ENCODE measurements at places on chromosomes 2 and 18. TPM values are rescaled to one million over a fixed set of nuclear protein-coding genes. Genes with fewer than 3 reads are reported as not detected.

Gene CDK15
- total RNA-seq: not detected

Gene LCT
- 1.5 TPM for total RNA-seq

Gene CDKL4
- total RNA-seq: 1.4 TPM

Gene KIAA2012
- total RNA-seq: 0.37 TPM

DNA sequence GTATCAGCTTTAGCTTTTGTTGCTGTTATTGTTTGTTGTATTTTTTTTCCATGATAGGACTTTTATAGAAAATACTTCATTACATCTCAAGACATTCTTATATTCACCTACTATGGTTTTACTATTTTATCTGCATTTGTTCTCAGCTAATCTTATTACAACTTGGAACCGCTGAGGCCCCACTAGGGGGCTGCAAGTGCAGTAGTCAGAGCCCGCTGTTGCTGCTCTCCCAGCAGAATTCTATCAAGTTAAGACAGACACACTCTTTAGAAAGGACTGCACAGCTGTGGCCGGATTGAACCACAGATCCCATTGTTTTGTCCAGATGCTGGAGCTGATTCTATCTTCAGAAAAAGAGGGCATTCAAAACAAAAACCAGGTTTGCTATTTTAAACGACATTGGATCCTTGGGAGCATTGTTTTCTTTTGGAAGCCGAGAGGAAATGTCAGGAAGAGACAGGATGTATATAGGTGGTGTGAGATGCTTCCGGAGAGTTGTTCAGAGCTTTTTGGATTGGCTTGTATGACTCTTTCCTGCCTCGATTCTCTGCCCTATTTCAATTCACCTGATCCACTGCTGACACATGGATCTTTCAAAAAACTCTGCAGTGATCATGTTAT, 105.7 kb upstream of the GAREM1 start:
- H3K27ac ChIP-seq: no peak overlapping the region
- no peaks in the 10 kb centered on the region for H3K4me1 ChIP-seq
- no peaks in the 10 kb centered on the region for H3K27me3 ChIP-seq
- H3K4me3 ChIP-seq: no peak overlapping the region
- no peaks in the 10 kb centered on the region for H3K36me3 ChIP-seq

DNA sequence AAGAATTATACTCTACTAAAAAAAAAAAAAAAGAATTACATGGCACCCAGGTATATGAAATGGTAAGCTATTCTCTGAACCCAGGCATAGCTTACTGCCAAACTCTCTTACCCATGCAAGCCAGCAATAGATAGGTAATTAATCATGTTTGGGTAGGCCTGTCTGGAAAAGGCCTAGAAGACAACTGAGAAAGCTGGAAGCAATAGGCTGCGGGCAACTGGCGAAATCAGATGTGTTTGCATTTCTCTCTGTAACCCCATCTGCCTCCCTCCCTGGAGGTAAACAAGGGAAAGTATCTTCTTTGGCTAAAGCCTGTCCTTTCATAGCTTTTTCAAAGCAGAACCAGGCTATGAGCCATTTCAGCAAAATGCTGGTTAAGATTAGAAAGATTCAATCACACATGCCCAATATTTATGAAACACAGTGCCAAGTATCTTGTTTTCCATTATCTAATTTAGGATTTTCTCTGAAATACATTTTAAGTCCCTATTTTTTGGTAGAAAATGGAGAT, 934.8 kb upstream of the DDX18 start:
- no peaks in the 10 kb centered on the region for H3K36me3 ChIP-seq
- no peak overlapping the region for H3K27ac ChIP-seq
- H3K4me1 ChIP-seq: peaks cover 5% of the 10 kb centered on the region
- no peak for DNase-seq

DNA sequence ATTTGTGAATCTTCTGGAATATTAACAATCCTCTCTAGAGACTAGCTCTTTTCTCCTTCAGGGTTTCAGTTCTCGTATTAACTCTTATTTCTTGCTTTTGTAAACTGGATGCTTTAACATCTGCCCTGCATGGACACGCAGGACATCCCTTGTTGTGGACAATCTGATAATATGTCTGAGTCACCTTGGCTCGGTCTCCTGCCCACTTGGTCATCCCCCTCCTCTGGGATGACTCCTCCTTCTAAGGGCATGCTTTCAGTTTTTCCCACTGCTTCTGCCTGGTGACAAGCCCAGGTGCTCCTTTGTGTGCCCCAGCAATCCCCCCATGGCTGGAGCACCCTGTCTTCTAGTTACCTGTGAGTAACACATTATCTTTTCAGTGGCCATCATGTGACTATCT, 460.5 kb downstream of the DSC3 start:
- H3K4me1 ChIP-seq: no peaks in the 10 kb centered on the region
- H3K36me3 ChIP-seq: no peaks in the 10 kb centered on the region

- no peak overlapping the region for H3K4me3 ChIP-seq
- no peak for DNase-seq
- no peaks in the 10 kb centered on the region for H3K4me1 ChIP-seq
- H3K27me3 ChIP-seq: no peaks in the 10 kb centered on the region
- H3K36me3 ChIP-seq: no peaks in the 10 kb centered on the region
These were observed 129.6 kb downstream of the PID1 start for GRCh38 chr2:229141424-229142025.

DNA sequence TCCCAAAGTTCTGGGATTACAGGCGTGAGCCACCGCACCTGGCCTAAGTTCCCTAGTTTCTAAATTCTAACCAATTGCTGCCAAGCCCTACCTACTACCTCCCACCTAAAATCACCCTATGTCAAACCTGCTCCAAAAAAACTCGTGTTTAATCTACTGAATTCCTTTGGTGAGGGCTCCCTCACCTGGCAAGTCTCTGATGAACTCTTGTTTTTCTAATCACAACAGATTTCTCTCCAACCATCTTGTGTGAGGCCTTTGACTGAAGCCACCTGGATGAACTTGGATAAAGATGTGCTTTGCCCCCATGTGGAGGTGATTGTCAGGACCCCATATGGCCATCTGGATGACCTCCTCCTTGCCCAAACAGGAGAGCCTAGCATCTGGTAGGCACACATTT, 17.4 kb upstream of the SLC35G4 start:
- no peaks in the 10 kb centered on the region for H3K27me3 ChIP-seq
- no peak overlapping the region for H3K27ac ChIP-seq
- H3K4me1 ChIP-seq: no peaks in the 10 kb centered on the region
- no peak for DNase-seq
- H3K36me3 ChIP-seq: no peaks in the 10 kb centered on the region

- no peaks in the 10 kb centered on the region for H3K4me1 ChIP-seq
- no peak for DNase-seq
- H3K36me3 ChIP-seq: no peaks in the 10 kb centered on the region
- no peak overlapping the region for H3K27ac ChIP-seq
These were observed 1.8 kb downstream of the ZEB2 start for GRCh38 chr2:144517866-144518747.

GRCh38 chr2:195299600-195299999, 357.4 kb upstream of the SLC39A10 start:
- H3K4me3 ChIP-seq: no peak overlapping the region
- no peaks in the 10 kb centered on the region for H3K36me3 ChIP-seq
- DNase-seq: no peak
- no peaks in the 10 kb centered on the region for H3K27me3 ChIP-seq
- H3K4me1 ChIP-seq: no peaks in the 10 kb centered on the region

DNA sequence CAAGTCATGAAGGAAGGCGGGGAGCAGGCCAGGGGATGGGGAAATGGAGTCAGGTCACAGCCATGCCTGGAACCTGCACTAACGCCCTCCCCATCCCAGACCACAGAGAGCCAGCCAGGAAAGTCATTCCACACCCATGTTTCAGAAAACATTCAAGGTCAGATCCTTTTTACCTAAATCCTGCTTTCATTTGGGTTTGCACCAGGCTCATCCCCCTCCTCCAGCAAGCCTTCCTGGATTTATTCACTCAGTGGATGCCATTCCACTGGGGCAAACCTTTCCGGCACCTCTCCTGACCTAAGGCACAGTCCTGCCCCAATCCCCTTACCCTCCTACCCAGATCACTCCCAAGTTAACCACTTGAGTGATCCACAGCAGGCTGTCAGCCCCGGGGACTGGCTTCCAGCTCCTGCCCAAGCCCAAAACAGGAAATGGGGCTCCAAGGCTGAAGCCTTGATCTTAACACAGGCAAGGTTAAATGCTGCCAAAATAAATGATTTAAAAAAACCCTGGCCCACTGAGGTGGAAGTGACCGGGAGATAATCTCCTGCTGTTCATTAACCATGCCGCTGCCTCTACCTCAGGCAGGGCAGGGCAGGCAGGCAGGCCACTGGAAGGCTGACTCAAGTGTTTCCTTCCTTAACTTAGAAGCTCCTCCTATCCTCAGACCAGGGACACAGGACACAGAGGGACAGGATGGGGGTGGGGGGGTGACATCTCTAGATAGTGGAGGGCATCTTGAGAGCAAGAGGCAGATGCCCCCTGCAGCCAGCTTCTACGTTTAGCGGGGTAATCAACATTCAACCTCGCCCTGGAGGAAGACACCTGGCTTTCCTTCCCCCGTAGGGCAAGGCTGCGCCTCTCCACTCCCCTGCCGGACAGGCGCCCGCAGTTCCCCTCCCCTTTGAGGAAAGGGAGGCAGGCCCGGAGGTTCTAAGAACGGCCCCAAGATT, 1.4 kb downstream of the RAB11FIP5 start:
- peaks cover 13% of the 10 kb centered on the region for H3K4me1 ChIP-seq
- no peaks in the 10 kb centered on the region for H3K27me3 ChIP-seq
- peak overlapping the region; percentile 92 for H3K4me3 ChIP-seq
- peak overlapping the region; percentile 78 for H3K27ac ChIP-seq

- DNase-seq: peak; percentile 88
- no peaks in the 10 kb centered on the region for H3K36me3 ChIP-seq
- peaks cover 12% of the 10 kb centered on the region for H3K4me1 ChIP-seq
- H3K4me3 ChIP-seq: peak overlapping the region; percentile 94
- H3K27me3 ChIP-seq: no peaks in the 10 kb centered on the region
- H3K27ac ChIP-seq: peak overlapping the region; percentile 64
These were observed 993 bp downstream of the RBMS1 start for GRCh38 chr2:160492401-160493226.

- H3K27me3 ChIP-seq: no peaks in the 10 kb centered on the region
- DNase-seq: no peak
- no peaks in the 10 kb centered on the region for H3K36me3 ChIP-seq
- no peaks in the 10 kb centered on the region for H3K4me1 ChIP-seq
These were observed 29.3 kb downstream of the MBP start for GRCh38 chr18:77103187-77103850.

- H3K27me3 ChIP-seq: no peaks in the 10 kb centered on the region
- peak; percentile 37 for DNase-seq
- no peak overlapping the region for H3K27ac ChIP-seq
- no peaks in the 10 kb centered on the region for H3K36me3 ChIP-seq
These were observed 132.5 kb downstream of the SPHKAP start for GRCh38 chr2:228048838-228049490.

GRCh38 chr2:51994123-51994763, 962.3 kb upstream of the NRXN1 start:
- DNase-seq: no peak
- no peak overlapping the region for H3K27ac ChIP-seq
- H3K4me1 ChIP-seq: no peaks in the 10 kb centered on the region
- H3K4me3 ChIP-seq: no peak overlapping the region

- DNase-seq: no peak
- no peak overlapping the region for H3K4me3 ChIP-seq
- no peaks in the 10 kb centered on the region for H3K27me3 ChIP-seq
- H3K36me3 ChIP-seq: no peaks in the 10 kb centered on the region
These were observed 709.3 kb downstream of the SLC4A3 start for GRCh38 chr2:220336771-220337170.

DNA sequence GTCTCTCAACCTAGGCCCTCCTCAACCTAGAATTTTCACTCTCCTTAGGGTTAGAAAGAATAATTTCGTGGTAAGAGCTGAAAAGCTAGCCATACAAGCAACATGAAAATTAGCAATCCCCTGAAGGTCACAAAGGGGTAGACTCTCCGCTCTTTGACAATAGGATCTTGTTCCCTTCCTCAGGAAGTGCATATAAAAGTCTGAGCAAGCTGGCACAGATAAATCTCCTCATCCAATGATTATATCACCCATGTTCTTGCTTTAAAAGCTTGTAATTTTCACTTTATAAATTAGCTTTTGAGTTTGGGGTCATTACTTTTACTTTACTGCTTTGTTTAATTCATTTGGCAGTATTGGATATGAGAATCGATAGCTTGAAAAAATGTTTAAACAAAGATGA, 852.3 kb upstream of the CRIM1 start:
- H3K27me3 ChIP-seq: no peaks in the 10 kb centered on the region
- no peak overlapping the region for H3K4me3 ChIP-seq
- DNase-seq: no peak
- H3K4me1 ChIP-seq: no peaks in the 10 kb centered on the region
- H3K27ac ChIP-seq: no peak overlapping the region

GRCh38 chr2:95274291-95275150, at the start of gene PROM2:
TSS of gene PROM2 (plus strand) at chr2:95274449. CDS start at chr2:95274586, 137 bp downstream.
- no peaks in the 10 kb centered on the region for H3K36me3 ChIP-seq
- H3K4me3 ChIP-seq: no peak within 1 kb of the TSS
- H3K27ac ChIP-seq: no peak within 1 kb of the TSS

GRCh38 chr2:52831216-52831615, 936.4 kb upstream of the CHAC2 start:
- DNase-seq: no peak
- no peaks in the 10 kb centered on the region for H3K36me3 ChIP-seq
- no peaks in the 10 kb centered on the region for H3K27me3 ChIP-seq
- no peak overlapping the region for H3K27ac ChIP-seq

- peaks cover 39% of the 10 kb centered on the region for H3K4me1 ChIP-seq
- peaks cover 9% of the 10 kb centered on the region for H3K36me3 ChIP-seq
- peak overlapping the region; percentile 90 for H3K27ac ChIP-seq
These were observed 26.8 kb downstream of the SULT1C2 start for GRCh38 chr2:108315444-108315934.

DNA sequence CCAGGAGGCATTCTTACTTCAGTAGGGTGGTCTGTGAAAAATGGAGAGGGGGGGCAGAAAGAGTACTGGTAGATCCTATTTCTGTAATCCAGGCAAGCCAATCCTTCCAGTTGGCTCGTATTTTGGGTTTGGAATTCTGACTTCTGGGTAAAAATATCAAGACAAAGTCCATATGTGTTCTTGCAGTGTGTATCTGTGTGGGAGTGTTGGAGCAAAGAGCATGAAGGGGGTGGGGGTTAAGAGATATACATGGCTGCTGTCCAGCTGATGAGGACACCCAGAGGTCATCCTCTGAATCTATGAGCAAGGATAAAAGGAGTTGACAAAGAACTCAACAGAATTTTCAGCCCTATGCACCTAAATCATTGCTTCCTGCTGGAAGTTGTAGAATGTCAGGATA, 375.8 kb upstream of the PIK3C3 start:
- no peak for DNase-seq
- H3K36me3 ChIP-seq: no peaks in the 10 kb centered on the region
- no peaks in the 10 kb centered on the region for H3K4me1 ChIP-seq
- H3K27ac ChIP-seq: no peak overlapping the region
